ENCODE measurements at places on chromosomes 1 and 21.

GRCh38 chr21:25501462-25501861, 105.8 kb downstream of the MRPL39 start:
- DNase-seq: no peak

- no peak for DNase-seq
Observed at GRCh38 chr1:201272799-201273198, 10.5 kb upstream of the PKP1 start.

- DNase-seq: no peak
Observed at GRCh38 chr1:147771226-147772125, 11.1 kb upstream of the GJA5 start.

- DNase-seq: no peak
Observed at GRCh38 chr1:53765657-53766056, 26.7 kb upstream of the GLIS1 start.

DNA sequence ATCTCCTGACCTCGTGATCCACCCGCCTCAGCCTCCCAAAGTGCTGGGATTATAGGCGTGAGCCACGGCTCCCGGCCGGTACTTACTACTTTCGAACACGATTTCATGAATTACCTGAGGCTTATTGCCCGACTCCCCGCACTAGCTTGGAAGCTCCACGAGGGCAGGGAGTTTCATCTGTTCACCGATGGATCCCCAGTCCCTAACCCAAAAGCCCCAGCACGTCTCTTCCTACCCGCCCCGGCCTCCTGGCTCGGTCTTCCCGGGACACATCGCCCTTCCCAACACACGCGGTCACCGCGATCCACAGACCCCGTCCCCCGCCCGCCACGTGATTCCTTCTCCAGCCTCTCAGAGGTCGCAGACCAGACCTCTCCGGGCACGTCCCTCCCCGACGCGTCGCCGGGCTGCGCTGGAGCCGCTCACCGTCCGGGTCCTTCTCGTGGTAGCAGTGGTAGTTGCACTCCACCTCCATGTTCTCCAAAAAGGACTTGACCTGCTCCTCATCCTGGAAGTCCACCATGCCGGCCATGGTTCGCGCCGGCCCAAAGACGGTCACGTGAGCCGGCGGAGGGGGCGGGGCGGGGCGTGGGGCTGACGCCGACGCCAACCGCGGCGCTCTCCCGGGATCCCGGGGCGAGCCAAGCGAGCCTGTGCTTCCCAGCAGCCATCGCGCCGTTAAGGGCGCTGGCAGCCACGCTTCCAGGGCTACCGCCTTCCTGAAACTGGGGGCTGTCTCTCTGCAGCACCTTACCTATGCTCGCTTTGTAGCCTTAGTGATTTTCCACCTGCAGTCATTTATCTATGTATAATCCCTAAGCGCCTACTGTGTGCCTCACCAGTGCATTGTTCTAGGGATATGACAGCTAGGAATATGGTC, at the start of gene COA7:
Gene COA7, minus strand, starts transcription at position 553 of the 880 bp plus-strand sequence. Its CDS starts 21 bp downstream, at position 532.
- peak; percentile 76 for DNase-seq
